ENCODE measurements at places on chromosomes 5 and 9. TPM values are rescaled to one million over a fixed set of nuclear protein-coding genes. Genes with fewer than 3 reads are reported as not detected.

- no peak overlapping the region for H3K4me3 ChIP-seq
- H3K4me1 ChIP-seq: no peaks in the 10 kb centered on the region
- no peak overlapping the region for H3K27ac ChIP-seq
- DNase-seq: no peak
- H3K36me3 ChIP-seq: no peaks in the 10 kb centered on the region
Observed at GRCh38 chr5:53219174-53219573, 109.6 kb upstream of the MOCS2 start.

FBXO4 gene
- total RNA-seq: 11.5 TPM

TMC1 gene
- not detected for total RNA-seq

DNA sequence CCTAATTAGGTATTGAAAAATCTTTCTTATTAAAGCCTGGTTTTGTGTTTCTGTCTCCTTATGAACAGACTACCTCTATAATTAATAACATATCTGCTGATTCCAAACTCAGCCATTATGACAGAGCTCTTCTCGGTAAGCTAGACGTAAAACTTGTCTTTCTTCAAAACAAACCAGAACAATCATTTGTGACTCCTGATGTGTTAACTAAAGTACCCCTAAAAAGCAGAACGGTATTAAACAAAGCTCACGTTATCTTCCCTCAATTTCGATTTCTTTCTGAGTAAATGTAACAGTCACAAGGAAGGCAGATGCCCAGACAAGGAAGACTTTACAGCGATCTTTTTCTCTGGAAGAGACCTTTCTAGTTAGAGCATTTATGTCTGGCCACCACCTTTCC, 1.8 kb downstream of the SEMA5A start:
- DNase-seq: no peak
- H3K36me3 ChIP-seq: no peaks in the 10 kb centered on the region
- H3K4me3 ChIP-seq: peak overlapping the region; percentile 76
- no peaks in the 10 kb centered on the region for H3K27me3 ChIP-seq
- peaks cover 9% of the 10 kb centered on the region for H3K4me1 ChIP-seq

Data from PC-3 (cell line).